ENCODE measurements at places on chromosomes 3 and 15. TPM values are rescaled to one million over a fixed set of nuclear protein-coding genes. Genes with fewer than 3 reads are reported as not detected.

The LRRC31 gene
- total RNA-seq: not detected

The SNUPN gene
- total RNA-seq: 30.6 TPM

The SLC12A1 gene
- total RNA-seq: not detected

The RTF1 gene
- 26.5 TPM for total RNA-seq

The CHRM5 gene
- total RNA-seq: 0.06 TPM

The MOBP gene
- total RNA-seq: not detected

The ADAMTS7 gene
- 12.6 TPM for total RNA-seq

The COL8A1 gene
- 83.3 TPM for total RNA-seq
